IPS DF 6.9 (cell line): ENCODE measurements at places on chromosomes 5 and 9.

GRCh38 chr9:135051316-135052038 is 36.0 kb upstream of the OLFM1 start:
- DNase-seq: no peak

DNA sequence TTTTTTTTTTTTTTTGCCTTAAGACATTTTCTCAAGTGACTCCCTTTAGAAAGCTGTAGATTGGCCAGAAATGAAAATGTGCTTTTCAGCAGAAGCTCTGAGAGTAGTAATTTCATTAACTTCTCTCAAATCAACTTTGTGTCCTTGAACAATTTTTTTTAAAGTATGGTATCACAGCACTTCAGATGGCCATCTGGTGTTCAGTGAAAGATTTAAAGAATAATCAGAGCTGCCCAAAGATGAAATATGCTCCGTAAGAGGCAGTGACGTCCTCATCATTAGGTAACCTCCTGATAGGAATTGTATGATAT is 43.0 kb upstream of the PCAT7 start:
- DNase-seq: no peak

DNA sequence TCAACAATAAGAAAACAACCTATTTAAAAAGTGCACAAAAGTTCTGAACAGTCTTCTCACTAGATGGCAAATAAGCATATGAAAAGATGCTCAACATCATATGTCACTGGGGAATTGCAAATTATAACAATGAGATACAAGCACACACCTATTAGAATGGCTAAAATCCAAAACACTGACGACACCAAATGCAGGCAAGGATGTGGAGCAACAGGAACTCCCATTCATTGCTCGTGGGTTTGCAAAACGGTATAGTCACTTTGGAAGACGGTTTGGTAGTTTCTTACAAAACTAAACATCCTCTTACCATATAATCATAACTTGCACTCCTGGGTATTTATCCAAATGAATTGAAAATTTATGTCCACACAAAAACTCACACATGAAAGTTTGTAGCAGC is 100.9 kb upstream of the TBC1D2 start:
- no peak for DNase-seq

- DNase-seq: no peak
These were observed 32.9 kb upstream of the FCN1 start for GRCh38 chr9:134950386-134951210.

- no peak for DNase-seq
These were observed 17.8 kb downstream of the SERINC5 start for GRCh38 chr5:80238097-80238496.

GRCh38 chr5:62568800-62569432 is 9.7 kb upstream of the LRRC70 start:
- no peak for DNase-seq

GRCh38 chr9:70477907-70478480 is 63.5 kb upstream of the KLF9 start:
- DNase-seq: no peak

GRCh38 chr5:10304932-10305331 is 2.8 kb downstream of the CMBL start:
- DNase-seq: no peak

- no peak for DNase-seq
These were observed 55.8 kb downstream of the EPB41L4B start for GRCh38 chr9:109264877-109265587.

GRCh38 chr9:136831002-136831719 is 11.1 kb upstream of the AJM1 start:
- DNase-seq: no peak

GRCh38 chr5:126869005-126869451 is 92.1 kb downstream of the LMNB1 start:
- DNase-seq: no peak

DNA sequence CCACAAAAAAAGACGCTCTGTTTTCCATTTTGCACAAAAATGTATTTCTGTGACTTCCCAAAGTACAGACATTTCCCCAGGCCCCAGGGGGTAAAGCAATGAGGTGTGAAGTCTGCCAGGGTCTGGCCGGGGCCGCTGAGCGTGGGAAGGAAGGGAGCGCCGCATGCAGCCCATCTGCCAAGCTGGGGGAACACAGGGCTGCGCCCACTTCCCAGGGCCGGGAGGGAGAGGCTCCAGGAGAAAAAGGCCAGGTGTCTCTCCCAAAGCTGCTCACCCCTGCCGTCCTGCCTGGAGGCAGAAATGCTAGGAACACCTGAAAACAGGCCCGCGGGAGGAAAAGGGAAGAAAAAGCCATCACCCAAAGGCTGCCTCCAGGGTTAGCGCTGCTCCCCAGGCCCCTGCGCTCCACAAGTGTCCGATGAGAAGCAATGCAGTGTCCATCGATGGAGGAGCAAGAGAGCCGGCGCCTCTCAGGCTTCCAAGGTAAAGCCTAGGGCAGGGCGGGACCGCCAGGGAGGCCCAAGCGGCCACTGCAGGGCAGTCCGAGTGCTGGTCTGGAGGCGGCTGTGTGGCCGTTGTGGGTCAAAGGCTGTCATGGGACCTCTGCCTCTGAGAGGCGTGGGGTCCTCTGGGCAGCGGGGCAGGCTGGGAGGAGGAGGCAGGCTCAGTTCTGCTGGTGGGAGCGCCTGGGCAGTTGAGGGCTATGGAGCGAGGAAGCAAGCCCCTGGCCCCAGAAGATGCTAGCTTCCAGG is 6.0 kb upstream of the ZDHHC12 start:
- DNase-seq: no peak

- no peak for DNase-seq
These were observed 20.6 kb upstream of the SCAMP1 start for GRCh38 chr5:78339617-78340436.
